ENCODE measurements at places on chromosomes 7 and 10. TPM values are rescaled to one million over a fixed set of nuclear protein-coding genes. Genes with fewer than 3 reads are reported as not detected.

The CNPY4 gene
- total RNA-seq = 36.7 TPM

The VPS37D gene
- total RNA-seq = 4.0 TPM

The NUPR2 gene
- total RNA-seq = not detected

The SPDYE9 gene
- not detected for total RNA-seq

The SPDYE6 gene
- total RNA-seq = not detected

The ANXA8L1 gene
- total RNA-seq = not detected
